ENCODE measurements at places on chromosomes 2 and 18.

DNA sequence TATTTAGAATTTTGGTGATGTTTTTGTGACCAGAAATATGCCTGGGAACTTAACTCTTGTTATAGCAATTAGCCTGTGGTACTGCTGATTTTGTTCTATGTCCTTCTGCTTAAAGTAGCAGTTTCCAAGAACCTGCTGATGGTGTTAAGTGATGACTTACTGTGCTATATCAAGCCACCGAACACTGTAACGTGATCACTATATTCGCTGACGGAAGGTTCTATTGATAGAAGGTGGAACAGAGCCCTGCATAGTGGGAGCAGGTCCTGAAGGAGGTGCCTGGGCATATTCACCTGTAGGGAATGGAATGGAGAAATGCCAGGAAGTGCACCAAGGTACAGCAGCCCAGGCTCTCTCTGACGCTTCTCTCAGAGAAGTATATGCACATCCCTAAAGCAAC lies 76.8 kb downstream of the UXS1 start:
- DNase-seq: no peak

- no peak for DNase-seq
Observed at GRCh38 chr2:182949572-182950189, 83.2 kb upstream of the FRZB start.

DNA sequence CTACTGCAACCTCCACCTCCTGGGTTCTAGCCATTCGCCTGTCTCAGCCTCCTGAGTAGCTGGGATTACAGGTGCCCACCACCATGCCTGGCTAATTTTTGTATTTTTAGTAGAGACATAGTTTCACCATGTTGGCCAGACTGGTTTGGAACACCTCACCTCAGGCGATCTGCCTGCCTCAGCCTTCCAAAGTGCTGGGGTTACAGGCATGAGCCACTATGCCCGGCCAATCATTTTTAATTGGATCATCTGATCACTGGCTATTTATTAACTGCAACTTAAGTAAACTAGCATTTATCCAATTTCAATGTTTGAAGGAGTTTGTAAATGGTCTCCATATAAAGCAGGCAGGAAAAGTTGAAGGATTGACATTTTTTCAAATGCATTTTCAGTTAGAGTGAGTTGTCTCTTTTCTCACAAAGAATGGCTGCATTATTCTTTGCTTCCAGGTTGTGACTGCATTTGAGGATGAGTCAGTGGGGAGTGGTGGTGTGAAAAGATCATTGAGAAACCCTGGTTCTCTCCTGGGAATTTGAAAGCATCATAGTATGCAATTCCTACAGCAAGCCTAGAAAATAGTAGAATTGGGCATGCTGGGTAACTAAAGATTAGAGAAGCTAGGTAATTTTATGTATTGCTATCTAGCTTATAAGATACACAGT lies 431.1 kb upstream of the ZEB2 start:
- DNase-seq: no peak

GRCh38 chr2:176751314-176752227 lies 461.0 kb upstream of the HNRNPA3 start:
- DNase-seq: no peak

DNA sequence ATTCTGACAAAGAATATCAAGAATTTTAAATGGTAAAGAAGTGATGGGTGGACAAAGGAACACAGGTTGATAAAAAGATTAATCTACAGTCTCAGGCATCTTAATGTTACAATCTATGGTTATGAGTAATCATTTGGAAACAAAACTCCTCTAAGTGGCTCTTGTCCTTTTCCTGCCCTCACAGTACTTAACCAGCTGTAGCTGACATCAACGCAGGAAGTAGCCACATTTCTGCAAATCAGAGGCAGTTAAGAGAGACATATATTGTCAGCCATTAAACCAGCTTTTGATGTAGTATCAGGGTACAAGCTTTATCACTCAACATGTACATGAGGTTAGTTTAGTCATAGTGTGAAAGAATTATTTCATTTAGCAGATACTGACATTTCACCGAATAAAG lies 244.6 kb downstream of the NR4A2 start:
- no peak for DNase-seq

- no peak for DNase-seq
Observed at GRCh38 chr2:199581935-199582360, 124.2 kb upstream of the SATB2 start.

GRCh38 chr2:24791452-24791851 lies 1.7 kb downstream of the PTRHD1 start:
- no peak for DNase-seq

GRCh38 chr18:67926929-67927864 lies 410.7 kb upstream of the DSEL start:
- DNase-seq: no peak

GRCh38 chr2:219605607-219605954 lies 7.9 kb downstream of the STK11IP start:
- no peak for DNase-seq

GRCh38 chr18:30177056-30177455 lies 865.5 kb downstream of the DSC3 start:
- no peak for DNase-seq

DNA sequence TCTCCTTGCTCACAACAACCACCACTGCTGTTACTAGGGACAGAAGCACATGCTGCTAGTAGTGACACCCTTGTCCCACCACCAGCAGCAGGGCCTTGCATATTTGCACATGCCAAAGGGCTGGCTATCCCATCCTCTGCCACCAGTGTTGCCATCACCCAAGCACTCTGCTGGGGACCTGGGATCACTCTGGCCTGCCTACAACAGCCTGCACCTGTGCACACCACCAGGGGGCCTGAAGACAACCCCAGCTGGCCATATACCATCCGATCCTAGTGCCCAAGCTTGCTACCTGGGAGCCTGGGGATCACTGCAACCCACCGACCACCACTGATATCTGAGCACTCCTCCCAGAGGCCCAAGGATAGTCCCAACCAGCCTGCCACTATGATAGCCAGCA lies 99.9 kb upstream of the FANCL start:
- DNase-seq: no peak

DNA sequence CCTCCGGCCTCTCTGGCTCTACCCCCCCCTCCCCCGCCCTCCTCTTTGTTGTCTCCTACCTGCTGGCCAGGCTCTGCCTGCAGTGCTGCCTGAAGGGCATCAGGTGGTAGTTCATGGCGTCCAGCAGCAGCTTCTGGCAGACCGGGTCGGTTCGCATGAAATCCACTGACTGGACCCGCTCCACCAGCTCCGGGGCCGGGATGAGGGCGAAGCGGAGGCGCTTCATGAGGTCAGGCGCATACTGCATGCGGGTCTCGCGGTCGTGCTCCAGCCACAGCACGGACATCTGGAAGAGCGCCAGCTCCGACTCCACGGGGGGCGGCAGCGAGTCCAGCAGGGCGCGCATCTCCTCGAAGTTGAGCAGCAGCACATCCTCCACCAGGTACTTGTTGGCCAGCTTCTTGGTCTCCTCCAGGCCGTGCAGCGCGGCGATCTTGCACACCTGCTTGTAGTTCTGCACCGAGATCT lies 3.2 kb downstream of the KLHL14 start:
- DNase-seq: no peak

DNA sequence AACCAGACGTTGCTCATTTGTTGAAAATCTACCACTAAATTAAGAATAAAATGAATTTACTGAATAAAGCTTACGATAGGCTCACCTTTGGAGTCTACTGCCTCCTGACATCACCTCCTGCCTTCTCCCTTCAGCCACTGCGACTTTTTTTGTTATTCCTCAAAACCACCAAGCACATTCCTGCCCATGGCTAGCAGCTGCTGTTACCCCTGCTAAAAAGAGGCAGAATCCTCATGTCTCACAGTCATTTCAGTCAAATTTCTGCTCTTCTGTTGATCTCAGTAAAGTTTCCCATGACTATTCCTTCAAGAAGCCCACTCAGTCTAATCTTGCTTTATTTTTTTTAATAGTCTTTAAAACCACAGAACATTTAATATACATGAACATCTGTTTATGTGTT lies 40.8 kb upstream of the ANKRD62 start:
- no peak for DNase-seq

DNA sequence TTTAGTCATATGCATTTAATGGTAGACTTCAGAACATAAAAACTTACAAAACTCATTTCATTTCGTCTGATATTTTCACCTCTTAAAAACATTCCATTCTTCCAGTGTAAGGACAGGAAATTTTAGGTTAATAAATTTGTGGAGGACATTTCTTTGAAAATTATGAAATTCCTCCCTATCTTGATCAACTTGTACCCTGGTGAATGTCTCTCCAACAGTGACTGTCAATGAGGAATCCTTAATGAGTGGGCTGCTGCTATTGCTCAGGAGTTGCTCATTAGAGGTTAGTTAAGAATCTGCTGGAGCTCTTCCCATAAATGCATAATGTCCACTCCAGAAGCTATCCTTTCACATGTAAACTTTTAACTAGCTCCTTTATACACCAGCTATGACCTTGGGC lies 69.1 kb downstream of the LRP1B start:
- no peak for DNase-seq

GRCh38 chr2:157339965-157340655 lies 14.5 kb upstream of the ERMN start:
- DNase-seq: no peak

DNA sequence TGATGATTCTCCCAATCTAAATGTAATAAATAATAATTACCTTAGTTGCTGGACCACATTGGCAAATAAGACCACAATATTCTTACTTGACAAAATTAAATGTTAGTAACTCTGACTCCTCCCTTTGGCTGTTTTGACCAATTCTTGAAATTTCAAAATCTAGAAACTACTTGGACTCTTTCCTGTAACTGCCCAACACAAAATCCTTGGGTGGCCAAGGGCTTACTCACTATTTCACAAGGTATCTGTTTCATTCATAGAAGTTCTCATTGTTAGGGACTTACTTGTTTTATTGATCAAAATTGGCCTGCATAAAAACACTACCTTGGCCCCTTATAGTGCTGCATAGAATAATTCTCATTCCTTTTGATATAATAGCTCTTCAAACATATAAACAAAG lies 19.4 kb downstream of the CDH20 start:
- no peak for DNase-seq

DNA sequence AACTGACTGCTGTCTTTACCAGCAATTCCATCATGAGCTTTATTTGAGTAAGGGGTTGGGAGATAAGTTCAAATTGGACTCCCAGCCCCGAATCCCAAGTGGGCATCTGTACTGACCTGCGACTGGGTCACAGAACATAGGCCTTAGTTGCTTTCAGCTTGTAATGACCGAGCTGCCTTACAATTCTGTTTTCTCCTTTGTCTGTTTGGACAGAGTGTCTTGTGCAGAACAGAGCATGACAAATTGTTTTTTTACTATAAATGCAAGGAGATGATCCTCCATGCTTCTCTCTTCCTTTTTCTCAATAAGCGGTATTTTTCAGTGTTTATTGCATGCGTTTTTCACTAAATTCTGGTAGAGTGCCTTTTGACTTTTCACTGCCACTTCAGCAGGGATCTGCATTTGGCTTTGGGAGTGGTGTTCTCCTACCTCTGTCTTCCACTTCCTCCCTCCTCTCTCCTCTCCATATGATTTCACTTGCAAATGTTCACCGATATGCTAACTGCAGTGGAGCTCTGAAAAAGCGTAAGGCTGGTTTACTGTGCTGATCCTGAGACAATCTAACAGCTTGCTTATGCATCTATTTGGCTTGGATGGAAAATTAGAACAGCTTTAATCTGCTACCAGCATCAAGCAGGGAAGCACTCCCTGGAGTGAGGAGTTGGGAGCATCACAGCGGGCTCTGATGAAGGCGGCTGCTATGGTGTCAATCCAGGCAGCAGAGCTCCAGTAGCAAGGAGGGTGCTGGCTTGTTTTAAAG lies 158.8 kb upstream of the SMIM21 start:
- DNase-seq: no peak

- DNase-seq: no peak
Observed at GRCh38 chr2:154437104-154437503, 261.4 kb upstream of the KCNJ3 start.

DNA sequence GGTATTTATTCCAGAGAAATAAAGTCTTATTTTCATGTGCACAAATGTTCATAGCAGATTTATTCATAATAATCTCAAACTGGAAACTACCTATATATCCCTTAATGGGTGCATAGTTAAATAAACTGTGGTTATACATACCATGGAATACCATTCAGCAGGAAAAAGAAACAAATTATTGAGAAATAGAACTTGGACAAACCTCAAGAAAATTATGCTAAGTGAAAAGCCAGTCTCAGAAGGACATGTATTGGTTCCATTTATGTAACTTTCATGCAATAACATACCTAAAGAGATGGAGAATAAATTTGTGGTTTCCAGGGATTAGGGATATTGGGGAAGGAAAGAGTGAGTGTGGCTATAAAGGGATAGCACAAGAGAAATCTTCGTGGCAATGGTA lies 452.6 kb downstream of the SETBP1 start:
- DNase-seq: no peak

DNA sequence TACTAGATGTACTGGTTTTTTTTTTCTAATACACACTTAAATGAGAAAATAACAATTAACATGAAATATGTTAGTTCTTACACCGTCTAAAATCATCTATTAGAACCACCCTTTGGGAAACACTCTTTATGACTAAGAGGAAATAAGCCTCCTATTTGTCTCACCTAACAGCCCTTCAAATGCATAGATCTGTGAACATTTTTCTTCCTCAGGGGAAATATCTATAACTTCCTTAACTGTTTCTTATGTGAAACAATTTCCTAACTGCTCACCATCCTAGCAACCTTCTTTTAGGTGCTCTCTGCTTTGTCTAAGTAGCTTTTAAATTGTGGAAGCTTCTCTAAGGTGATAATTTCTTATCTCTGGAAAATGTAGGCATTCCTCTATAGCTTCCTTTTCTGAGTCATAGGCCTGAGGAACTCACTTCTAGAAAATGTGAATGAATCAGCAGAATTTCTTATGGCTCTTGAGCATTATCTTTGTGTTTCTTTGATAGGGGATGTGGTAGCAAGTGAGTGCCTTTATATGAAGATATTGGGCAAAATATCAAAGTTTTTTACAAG lies 56.1 kb downstream of the CNTNAP5 start:
- no peak for DNase-seq

DNA sequence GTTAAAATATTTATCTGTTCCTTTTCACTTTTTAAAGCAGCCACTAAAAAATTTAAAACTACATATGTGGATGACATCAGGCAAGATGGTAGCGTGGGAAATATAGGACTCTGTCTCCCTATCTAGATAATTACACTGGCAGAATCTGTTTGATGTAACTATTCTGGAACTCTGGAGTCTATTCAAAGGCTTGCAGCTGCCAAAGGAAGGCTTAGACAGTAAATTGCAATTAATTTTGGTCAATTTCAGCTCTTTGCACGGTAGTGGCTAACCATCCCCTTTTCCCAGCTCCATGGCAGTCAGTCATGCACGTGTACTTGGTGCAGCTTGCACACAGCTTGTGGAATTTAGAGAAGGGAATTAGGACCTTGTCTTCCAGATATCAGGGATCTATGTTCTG lies 135.2 kb downstream of the RAB3GAP1 start:
- DNase-seq: no peak

GRCh38 chr18:6004119-6004518 lies 108.8 kb upstream of the TMEM200C start:
- DNase-seq: no peak

GRCh38 chr2:108396845-108397244 lies 19.1 kb downstream of the SULT1C4 start:
- no peak for DNase-seq

Measured in stimulated activated CD4-positive, alpha-beta T cell treated with anti-CD3 and anti-CD28 coated beads, Interleukin-1b, Interleukin-23, amount 100 ng/mL, for 1 hour (primary cell).